ENCODE measurements at places on chromosomes 5 and 9. TPM values are rescaled to one million over a fixed set of nuclear protein-coding genes. Genes with fewer than 3 reads are reported as not detected.
A peak's percentile ranks its signal among the peaks of the same experiment; 100 is the strongest.

The DMRT3 gene
- total RNA-seq, result not detected

The SPINK7 gene
- total RNA-seq, result not detected

GRCh38 chr9:137307255-137308056 is 5.4 kb upstream of the NRARP start:
- H3K27ac ChIP-seq, result peak overlapping the region; percentile 94
- H3K36me3 ChIP-seq, result no peaks in the 10 kb centered on the region
- DNase-seq, result peak; percentile 84
- peaks cover 61% of the 10 kb centered on the region for H3K4me1 ChIP-seq
- H3K27me3 ChIP-seq, result no peaks in the 10 kb centered on the region
- peak overlapping the region; percentile 3 for H3K4me3 ChIP-seq

GRCh38 chr9:8486095-8486494 is 686.5 kb upstream of the DMAC1 start:
- no peaks in the 10 kb centered on the region for H3K36me3 ChIP-seq
- no peaks in the 10 kb centered on the region for H3K4me1 ChIP-seq
- H3K27ac ChIP-seq, result no peak overlapping the region
- H3K4me3 ChIP-seq, result no peak overlapping the region
- DNase-seq, result no peak

- no peaks in the 10 kb centered on the region for H3K27me3 ChIP-seq
- H3K36me3 ChIP-seq, result peaks cover 49% of the 10 kb centered on the region
- DNase-seq, result no peak
Measured at GRCh38 chr5:37015795-37016666, 139.5 kb downstream of the NIPBL start.

DNA sequence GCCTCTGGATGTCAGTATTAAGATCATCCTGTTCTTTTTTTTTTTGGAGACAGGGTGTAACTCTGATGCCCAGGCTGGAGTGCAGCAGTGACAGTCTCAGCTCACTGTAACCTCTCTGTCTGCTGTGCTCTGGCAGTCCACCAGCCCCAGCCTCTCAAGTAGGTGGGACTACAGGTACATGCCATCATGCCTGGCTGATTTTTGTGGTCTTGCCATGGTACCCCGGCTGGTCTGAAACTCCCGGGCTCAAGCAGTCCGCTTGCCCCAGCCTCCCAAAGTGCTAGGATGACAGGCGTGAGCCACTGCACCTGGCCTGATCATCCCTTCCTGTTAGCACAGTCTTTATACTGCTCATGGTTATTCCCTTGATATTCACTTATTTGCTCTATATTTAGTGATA is 3.5 kb downstream of the KDM4C start:
- H3K4me1 ChIP-seq, result peaks cover 31% of the 10 kb centered on the region
- DNase-seq, result no peak
- H3K27ac ChIP-seq, result no peak overlapping the region
- H3K36me3 ChIP-seq, result no peaks in the 10 kb centered on the region
- no peak overlapping the region for H3K4me3 ChIP-seq

Data from pancreas (tissue), 10 donors.